ENCODE measurements at places on chromosomes 11 and 22.

- DNase-seq = no peak
Measured at GRCh38 chr11:96197103-96197502, 145.9 kb downstream of the MAML2 start.

GRCh38 chr11:15347969-15348734 lies 233.4 kb downstream of the INSC start:
- no peak for DNase-seq

DNA sequence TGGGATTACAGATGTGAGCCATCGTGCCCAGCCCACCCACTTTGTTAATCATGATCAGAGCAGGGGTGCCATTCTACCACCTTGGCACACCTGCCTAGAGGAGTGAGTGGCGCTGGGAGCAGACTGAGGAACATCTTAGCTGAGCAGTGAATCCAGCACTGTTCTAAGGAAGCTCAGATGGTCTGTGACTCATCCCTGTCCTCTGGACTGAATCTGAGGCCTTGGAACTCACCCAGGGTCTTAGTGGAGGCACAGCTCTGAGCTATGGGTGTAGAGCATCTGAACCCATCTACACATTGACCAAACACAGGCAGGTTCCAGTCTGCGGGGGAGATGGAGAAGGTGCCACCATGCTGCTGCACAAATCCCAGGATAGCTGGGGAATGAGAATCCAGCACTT lies 14.9 kb downstream of the PGAP2 start:
- no peak for DNase-seq

DNA sequence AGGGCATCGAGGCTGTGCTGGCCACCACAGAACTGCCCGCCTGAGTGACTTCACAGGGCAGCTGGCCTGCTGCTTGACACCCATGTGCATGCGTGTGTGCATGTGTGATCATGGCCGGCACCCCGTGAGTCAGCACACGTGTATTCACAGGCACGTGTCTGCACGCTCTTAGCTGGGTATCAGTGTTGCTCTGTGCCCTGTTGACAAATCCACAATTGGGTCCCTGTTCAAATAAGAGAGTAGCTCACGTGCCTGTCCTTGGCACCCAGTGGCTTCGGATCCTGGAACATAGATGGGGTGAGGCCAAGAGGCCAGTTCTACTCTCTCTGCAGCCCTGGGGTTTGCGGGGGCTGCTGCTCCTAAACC lies 14.0 kb downstream of the B3GAT1 start:
- DNase-seq = no peak

DNA sequence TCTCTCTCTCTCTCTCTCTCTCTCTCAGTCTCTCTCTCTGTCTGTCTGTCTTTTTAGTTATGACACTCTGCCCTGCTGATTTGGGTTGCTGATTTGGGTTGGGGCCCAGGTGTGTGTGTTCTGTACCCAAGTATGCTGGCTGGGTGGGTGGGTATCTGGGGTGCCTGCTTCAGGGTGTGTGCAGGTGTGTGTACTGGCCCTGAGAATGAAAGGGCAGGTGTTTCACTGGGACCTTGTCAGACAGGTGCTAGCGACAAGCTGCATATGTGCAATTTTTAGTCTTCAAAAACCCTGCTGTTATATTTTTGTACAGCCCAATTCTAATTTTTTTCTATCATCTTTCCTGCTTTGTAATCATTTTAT lies 943 bp downstream of the CSF2RB start:
- no peak for DNase-seq
